ENCODE measurements at places on chromosomes 6 and 20. TPM values are rescaled to one million over a fixed set of nuclear protein-coding genes. Genes with fewer than 3 reads are reported as not detected.

DNA sequence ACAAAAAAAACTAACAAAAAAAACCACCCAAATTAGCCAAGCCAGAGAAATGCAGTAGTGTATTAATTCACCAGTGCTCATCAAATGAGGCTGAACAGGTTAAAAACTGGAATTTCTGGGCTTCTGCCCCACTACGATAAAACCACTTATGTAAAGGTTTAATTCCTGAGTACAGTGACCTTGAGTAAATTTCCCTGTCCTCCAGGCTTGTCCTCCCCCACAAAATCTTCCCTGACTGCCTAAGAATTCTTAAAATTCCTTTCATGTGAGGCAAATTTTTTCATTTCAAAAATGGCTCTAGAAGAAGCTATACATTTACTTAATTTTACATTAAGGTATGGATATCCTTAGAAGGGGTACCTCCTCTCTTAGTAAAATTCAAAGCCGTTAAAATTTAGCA is 80.1 kb upstream of the ID4 start:
- no peak for DNase-seq

DNA sequence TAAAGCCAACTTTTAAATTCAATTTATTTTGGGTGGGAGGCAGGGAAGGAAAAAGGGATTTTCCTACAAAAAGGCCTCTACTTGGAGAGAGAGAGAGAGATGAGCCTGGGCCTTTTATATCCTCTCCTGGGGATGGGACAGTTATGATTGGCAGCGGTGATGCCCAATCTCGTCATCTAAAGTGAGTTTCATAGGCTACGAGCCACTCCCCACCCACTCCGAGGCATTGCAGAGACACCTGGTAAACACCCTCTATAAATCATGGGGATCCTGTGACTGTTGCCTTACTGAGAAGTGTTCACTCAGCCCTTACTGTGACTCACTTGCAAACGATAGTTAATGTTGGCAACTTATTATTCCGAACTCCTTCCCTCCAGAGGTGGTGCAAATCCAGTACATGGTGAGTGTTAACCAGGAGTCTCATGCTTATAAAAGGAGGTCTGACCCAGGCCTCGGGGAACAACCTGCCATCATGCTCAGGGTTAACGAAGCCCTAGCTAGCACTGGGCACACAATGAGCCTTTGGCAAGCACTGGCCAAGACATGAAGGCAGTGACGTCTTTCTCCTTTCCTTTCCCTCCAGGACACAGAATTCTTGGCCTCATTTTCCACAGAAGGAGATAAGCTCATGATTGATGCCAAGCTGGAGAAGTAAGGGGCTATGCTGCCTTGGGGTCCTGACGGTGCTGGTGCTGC is 20.5 kb downstream of the BPIFB4 start:
- no peak for DNase-seq

- no peak for DNase-seq
These were observed 16.8 kb upstream of the NAA20 start for GRCh38 chr20:20000211-20000968.

GRCh38 chr20:23365390-23366165 is 3.6 kb downstream of the GZF1 start:
- DNase-seq = no peak

DNA sequence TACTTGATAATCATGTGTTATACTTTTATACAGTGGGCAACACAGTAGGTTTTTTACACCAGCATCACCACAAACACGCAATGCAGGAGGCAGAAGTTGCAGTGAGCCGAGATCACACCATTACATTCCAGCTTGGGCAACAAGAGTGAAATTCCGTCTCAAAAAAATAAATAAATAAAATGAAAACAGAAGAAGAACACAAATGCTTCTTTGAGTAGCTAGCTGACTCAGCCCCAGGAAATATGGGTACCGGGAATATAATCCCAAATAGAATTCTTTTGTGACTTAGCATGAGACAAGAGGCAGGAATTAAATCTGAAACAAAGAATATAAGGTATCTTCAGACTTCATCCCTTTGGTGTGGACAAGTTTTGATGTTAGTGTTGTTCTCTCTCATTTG is 164.2 kb upstream of the ATXN1 start:
- no peak for DNase-seq

- DNase-seq = no peak
These were observed 172.8 kb downstream of the FRK start for GRCh38 chr6:115887891-115888290.

DNA sequence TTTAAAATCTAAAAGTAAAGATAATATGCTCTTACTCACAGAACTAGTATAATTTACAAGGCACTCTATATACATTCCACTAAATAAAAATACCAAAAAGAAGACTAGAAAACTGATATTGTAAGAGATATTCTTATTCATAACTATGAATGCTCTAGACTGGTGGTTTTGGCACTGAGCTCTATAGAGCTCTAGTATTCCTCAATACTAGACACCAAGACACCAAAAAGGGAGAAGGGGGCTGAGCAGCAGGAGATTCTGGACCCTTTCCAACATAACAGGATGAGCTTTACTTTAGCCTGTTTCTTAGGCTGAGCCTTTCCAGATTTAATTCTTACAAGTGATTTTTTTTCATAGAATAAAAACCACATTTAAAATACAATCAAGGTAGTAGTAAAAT is 173.6 kb downstream of the COL21A1 start:
- DNase-seq = no peak

The KIF13A gene
- 38.5 TPM for polyA plus RNA-seq
